ENCODE measurements at places on chromosomes 2 and 18.

DNA sequence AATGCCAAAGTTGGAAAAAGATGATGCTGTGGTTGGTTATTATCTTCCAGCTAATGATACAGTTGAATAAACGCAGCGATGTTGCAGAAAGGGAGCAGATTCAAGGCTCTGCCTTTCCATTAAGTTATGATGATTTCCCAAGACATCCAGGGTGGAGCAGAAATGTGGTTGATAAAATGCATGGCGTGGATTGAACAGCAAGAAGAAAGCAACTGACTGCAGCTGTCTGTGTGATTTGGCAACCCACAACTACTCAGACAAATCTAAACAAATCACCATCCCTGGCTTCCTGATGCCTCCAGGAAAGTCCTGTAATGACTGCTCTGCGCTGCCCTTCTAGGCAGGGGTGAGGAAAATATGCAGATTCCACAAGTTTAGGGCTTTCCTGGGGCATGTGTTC lies 166.3 kb downstream of the NRP2 start:
- no peak for DNase-seq

- DNase-seq = no peak
Measured at GRCh38 chr2:232053777-232054176, 92.3 kb downstream of the DIS3L2 start.

DNA sequence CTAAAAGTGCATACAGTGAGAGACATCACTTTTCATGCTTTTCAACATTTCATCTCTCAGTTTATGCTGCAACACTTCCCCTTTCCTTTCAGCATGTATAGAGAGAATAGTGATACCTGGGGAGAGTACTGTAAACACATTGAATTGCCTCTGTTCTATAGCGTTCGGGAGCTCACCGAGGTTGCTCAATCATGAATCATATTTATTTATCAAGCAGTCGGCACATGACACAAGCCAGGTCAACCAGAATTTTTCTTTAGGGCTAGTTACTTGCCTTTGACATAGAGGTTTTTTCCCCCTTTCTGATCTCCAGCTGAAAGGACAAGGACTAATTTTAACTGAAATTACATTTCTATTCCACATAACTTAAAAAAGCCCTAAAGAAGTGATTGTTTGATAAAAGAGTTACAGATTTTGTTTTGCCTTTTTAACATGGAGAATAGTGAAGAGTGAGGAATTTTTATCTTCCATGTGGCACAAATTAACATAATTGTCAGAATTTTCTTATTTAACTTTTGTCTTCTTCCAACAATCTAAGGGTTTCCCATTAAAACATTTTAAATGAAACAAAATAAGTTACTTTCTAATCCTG lies 690.9 kb upstream of the TMEFF2 start:
- no peak for DNase-seq

GRCh38 chr18:28167835-28168349 lies 9.0 kb downstream of the CDH2 start:
- DNase-seq = no peak

GRCh38 chr18:77177009-77177408 lies 44.4 kb upstream of the MBP start:
- no peak for DNase-seq

GRCh38 chr2:113867571-113867970 lies 22.3 kb upstream of the ACTR3 start:
- no peak for DNase-seq

- no peak for DNase-seq
Measured at GRCh38 chr18:31103423-31103822, 1.2 kb upstream of the DSC2 start.

GRCh38 chr2:142868229-142868762 lies 9.2 kb upstream of the KYNU start:
- DNase-seq = no peak

GRCh38 chr18:32922951-32923430 lies 150.2 kb upstream of the KLHL14 start:
- no peak for DNase-seq

DNA sequence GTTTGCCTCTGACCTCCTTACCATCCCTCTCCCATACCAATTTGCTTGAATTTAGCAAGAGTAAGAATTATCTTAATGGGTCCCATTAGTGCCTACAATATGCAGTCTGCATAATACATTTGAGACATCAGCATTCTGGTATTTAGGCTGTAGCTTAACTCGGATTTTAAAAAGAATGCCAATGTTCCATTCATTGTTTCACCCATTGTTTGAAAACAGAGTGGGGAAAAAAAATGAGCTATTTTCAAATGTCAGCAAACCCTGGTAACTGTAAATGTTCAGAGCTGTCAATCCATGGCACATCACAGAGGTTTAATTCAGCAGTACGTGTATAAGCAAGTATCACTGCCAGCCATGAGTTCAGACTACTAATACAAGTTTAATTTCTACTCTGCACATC lies 61.9 kb upstream of the TSPYL6 start:
- no peak for DNase-seq

GRCh38 chr2:201357221-201357620 lies at the start of gene FLACC1:
TSS of gene FLACC1 (minus strand) at chr2:201357345. CDS start at chr2:201351404, 5,941 bp downstream.
- DNase-seq = no peak

DNA sequence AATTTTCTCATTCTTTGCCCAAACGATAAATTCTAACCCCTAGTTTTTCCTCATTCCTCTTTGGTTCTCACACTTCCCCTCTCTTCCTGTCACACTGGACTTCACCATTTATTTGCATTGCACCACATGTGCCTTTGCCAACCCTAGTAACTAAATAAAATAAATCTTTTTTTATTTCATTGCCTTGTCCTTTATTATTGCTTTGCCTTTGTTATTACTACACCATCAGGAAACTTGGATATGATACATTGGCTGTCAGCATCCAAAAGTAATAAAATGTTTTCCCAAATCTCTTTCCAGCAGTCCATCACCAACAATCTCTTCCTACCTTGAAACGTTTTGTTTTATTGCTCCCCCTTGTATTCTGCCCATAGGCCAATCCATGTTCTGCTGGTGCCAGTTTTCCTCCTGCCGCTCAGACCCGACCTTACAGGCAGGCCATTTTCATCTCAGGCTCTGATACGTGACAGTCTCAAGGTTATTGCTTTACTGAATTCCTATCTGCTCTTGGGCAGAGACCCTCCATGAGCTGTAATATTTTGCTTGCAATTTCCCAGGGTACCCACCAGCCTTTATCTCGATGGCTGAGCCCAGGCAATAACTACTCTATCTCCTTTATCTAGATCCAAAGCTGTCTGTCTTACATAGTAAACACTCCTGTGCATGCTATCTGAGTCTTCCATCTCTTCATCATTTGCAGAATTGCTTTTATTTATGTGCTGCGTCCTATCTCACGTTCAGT lies 19.3 kb upstream of the LCLAT1 start:
- DNase-seq = no peak

- no peak for DNase-seq
Measured at GRCh38 chr18:27223526-27224291, 38.6 kb upstream of the CHST9 start.

DNA sequence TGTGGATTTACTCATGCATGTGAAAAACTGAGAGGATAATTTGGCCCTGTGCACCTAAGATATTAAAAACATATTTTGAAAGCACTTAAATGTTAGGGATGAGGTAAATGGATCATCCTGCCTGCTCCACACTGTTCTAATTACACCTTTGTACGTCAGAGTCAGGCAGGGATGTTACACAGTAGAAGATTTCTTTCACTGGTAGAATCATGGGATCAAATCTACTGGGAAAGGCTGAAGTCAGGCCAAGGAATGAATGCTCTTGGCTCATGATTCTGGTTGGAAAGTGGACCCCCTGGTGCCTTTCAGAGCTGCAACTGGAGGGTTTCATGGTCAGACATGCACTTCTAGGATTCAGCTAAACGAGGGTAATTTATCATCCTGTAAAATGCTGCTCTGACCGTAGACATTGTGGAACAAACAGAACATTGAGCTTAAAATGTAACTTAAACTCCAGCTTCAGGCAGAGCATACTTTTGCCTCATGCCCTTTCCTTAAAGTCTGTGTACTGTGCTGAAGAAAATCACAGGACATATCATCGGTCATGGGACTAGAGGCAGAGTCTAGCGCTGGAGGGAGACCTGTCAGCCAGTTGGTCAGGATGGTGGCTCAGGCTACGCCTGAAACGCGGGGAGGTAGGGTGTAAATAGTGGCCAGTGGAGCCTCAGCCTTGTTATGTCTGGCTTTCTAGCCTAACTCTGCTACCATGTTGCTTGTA lies 4.9 kb downstream of the KCNE4 start:
- DNase-seq = no peak

DNA sequence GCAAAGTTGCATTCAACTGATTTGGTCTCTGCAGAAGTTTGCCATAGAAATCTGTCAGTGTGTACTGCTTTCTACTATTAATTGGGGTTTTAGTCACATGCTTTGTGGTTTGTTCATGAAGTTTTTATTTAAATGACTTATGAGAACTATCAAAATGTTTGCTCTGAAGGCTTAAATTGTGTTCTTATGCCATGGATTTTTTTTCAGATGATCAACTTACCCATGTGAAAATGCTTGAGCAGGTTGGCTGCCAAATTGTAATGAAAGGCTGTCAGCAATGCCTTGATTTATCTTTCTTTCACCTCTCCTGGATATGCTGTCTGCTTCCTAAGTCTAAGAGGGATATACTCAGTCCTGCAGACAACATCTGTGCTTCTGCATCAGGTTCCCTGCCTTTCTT lies 50.7 kb downstream of the FMNL2 start:
- no peak for DNase-seq

GRCh38 chr2:150609831-150610582 lies 122.5 kb upstream of the RND3 start:
- DNase-seq = no peak

DNA sequence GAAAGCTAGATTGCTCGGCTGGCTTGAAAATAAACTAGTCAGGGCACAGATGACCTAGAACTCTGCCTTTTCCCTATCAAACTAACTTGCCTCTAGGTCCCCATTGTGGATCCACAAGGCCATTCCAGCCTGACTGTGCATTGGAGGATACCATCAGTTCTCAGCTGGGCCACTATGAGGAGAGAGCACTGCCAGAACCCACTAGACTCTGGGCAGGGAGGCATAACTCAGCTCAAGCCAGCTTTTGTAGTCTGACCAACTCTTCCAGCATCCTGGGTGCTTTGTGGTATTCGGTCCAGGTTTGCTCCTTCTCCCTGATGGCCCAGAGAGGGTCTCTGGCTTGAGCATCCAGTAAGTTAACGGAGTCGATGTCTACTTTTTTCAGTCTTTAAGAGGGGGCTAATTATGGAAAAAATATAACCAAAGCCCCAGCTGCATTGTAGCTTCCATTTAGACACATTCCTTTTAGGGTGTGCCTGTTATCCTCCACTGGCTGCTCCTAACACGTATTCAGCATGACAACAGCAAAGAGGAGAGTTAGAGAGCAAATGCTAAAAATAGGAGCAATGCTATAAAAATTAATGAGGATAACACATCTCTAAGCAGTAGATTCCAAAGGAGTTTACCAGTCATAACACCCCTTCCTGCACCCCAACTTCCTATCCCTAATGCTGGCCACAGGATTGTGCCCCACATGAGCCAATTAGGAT lies 15.2 kb downstream of the GKN2 start:
- DNase-seq = no peak

GRCh38 chr2:189285962-189286645 lies 106.5 kb upstream of the COL5A2 start:
- DNase-seq = no peak

DNA sequence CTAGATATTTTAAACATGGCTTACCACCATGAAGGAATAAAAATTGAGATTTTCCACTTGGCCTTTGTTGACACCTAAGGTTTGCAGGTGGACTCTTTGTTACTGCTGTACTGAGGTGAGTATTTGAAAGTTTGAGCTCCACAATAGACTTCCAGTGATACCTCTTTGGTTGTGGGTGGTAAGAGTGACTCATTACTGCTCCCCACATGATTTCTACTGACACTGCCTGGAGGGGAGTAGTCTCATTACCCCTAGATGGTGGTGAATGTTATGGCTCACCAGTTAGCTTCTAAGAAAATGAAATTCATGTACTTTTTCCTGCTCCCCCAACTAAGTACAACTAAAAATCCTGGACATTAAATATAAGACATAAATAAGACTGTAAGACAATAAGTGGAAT lies 1183.1 kb upstream of the TMEFF2 start:
- DNase-seq = no peak

- DNase-seq = no peak
Measured at GRCh38 chr2:6694555-6694954, 171.2 kb downstream of the CMPK2 start.

- no peak for DNase-seq
Measured at GRCh38 chr2:41903474-41904135, 144.2 kb upstream of the PKDCC start.

- no peak for DNase-seq
Measured at GRCh38 chr18:54204883-54205282, 19.6 kb downstream of the MBD2 start.

DNA sequence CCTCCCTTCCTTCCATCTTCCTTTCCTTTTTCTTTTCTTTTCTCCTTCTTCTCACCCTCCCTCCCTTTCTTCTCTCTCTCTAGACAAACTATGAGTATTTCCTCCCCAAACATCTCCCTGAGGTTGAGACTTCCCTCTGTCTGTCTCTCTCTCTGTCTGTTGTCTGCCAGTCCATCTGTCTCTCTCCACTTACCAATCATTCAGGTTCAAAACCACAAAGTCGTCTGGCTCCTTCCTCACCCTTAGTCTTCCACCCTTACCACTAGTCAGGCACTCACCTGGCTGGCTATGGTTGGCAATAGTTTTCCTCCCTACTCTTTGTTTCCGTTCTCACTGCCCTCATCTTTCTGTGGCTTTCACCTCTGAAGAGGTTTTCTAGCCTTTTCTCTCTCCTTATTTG lies 12.9 kb downstream of the CCL20 start:
- no peak for DNase-seq

- no peak for DNase-seq
Measured at GRCh38 chr2:241282555-241282954, 32.9 kb downstream of the HDLBP start.

- DNase-seq = no peak
Measured at GRCh38 chr2:15243762-15244161, 317.4 kb downstream of the NBAS start.

GRCh38 chr2:99619151-99619550 lies 129.3 kb upstream of the REV1 start:
- DNase-seq = no peak

DNA sequence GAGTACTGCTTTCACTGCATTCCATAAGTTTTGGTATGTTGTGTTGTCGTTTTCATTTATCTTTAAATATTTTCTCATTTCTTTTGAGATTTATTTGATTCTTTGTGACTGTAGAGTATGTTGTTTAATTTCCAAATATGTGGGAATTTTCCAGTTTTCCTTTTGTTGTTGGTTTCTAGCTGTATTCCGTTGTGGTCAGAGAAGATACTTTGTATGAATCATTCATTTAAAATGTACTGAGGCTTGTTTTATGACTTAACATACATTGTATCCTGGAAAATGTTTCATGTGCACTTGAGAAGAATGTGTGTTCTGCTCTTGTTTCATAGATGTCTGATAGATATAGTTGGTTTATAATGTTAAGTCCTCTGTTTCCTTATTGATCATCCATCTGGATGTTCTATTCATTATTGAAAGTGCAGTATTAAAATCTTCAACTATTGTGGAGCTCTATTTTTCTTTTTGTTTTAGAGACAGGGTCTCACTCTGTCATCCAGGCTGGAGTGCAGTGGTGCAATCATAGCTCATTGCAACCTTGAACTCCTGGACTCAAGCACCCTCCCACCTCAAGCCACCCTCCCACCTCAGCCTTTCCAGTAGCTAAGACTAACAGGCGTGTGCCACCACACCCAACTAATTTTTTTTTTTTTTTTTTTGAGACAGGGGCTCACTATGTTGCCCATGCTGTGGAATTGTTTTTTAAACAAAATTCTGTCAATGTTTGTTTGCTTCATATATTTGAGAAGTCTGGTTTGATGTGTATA lies 96.8 kb downstream of the TAF4B start:
- no peak for DNase-seq

- no peak for DNase-seq
Measured at GRCh38 chr2:167200019-167200418, 311.7 kb downstream of the XIRP2 start.

- no peak for DNase-seq
Measured at GRCh38 chr18:59674186-59674902, 22.9 kb downstream of the CCBE1 start.
